ENCODE measurements at places on chromosomes 13 and 19.
A peak's percentile ranks its signal among the peaks of the same experiment; 100 is the strongest.

DNA sequence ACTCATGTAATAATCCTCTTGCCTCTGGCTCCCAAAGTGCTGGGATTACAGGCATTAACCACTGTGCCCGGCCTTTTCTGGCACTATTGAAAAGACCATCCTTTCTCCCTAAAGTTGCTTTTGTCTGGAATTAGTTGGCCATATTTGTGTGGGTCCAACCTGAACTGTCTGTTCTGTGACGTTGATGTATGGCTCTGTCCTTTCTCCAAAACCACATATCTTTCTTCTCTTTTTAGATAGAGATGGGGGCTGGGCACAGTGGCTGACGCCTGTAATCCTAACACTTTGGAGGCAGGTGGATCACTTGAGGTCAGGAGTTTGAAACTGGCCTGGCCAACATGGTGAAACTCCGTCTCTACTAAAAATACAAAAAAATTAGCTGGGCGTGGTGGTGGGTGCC, 17.9 kb downstream of the DNM2 start:
- no peak for DNase-seq

GRCh38 chr13:50334115-50334778, 319.0 kb downstream of the KCNRG start:
- no peak for DNase-seq

DNA sequence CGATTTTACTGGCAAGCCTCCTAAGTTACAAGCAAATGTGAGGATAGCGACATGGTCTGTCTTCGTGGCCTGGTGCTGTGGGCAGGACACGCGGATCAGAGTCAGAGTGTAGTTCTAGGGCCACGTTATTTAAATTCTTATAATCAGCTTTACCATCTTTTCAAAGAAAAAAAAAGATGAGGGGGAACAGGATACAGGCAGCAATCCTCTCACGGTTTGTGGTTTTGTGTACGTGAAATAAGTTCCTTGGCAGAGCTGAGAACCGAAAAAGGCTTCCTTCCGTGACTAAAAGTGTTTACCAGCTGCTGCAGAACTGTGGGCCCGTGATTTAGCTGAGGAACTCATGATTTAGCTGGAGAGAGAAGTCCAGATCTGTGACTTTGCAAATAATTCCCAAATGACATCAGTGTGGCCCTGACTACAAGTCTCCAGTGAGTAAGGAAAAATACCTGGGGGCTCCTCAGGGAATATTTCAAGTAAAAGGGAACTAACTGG, 27.2 kb downstream of the RCBTB2 start:
- no peak for DNase-seq

DNA sequence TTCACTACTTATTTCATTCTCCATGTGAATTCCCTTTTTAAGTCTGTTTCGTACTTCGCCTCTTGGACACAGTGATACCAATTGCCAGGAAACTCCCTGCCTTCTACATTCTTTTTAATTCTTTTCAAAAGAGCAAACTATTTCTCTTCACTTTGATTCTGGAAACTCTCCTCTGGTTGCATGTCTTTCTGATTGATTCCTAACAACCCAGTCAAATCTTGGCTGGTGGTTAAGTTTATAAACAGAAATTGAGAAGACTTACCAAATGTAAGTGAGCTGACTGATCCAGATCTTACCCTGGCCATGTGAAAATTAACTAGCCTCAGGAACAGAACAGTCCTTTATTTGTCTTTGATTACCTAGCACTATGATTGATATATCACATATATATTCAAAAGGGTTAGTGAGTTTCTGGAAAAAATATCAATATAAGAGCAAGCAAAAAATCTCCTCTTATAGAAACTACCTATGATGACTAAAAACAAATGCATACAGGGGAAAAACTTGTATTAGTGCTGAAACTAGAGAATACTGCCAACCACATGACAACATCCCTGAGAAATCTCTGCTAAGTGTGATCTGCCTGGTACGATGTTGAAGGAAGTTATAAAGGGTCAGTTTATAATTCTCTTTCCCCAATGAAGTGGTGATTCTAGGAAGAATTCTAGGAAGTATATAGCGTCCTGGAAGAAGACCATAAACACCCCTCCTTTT, 152.6 kb upstream of the HTR2A start:
- DNase-seq = no peak

DNA sequence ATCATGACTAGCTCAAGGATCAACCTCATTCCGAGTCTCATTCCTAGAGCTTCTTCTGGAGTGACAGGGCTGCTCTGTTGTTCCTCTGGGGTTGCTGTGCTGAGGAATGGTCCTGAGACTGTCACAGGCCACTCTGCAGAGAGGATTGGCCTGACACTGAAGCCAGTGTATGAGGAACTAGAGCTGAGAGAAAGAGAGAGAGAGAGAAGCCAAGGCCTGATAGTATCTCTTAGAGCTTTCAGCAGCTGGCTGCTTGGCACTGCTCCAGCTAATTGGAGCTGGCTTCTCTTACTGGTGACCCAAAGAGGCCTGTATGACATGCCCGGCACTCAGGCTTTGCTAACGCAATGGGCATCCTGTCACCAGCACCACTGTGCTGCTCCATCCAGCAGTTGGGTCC, 73.4 kb upstream of the FLT1 start:
- DNase-seq = no peak

DNA sequence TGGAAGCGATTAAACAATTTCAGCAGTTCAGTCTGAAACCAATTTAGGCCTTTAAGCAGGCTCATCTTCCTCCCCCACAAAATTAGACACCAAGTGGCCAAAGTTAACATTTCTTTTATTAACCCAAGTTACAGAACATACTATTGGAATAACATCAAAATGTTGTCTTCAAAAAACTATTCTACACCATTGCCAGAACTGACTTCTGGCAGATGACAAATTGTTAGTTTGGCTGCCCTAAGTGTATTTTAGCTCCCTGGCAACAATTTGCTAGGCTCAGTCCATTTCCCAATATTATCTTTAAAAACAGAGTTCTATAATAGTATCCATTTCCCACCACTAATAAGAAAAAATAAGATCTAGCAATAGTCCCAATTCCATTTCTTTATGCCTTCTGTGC, 107.8 kb downstream of the SGCG start:
- no peak for DNase-seq

DNA sequence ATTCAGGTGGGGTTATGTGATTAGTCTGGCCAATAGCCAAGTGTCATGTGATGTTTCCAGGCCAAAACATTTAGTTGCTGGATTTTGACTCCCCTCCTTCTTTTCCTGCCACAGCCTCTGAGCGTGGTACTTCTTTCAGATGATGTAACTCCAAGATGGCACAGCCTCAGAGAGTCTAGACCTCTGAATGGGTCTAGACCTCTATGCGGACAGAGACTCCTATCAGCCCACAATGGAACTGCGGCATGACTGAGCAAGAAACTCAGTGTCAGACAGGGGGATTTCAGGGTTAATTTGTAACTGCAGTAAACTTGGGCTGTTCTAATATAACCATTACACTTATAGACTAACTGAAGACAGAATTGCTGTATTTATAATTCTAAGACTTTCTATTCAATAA, 42.6 kb upstream of the ZDHHC20 start:
- DNase-seq = no peak

GRCh38 chr13:44417446-44417845, 43.8 kb downstream of the SERP2 start:
- no peak for DNase-seq

- DNase-seq = no peak
These were observed 5.3 kb upstream of the KLK12 start for GRCh38 chr19:51040151-51040550.

DNA sequence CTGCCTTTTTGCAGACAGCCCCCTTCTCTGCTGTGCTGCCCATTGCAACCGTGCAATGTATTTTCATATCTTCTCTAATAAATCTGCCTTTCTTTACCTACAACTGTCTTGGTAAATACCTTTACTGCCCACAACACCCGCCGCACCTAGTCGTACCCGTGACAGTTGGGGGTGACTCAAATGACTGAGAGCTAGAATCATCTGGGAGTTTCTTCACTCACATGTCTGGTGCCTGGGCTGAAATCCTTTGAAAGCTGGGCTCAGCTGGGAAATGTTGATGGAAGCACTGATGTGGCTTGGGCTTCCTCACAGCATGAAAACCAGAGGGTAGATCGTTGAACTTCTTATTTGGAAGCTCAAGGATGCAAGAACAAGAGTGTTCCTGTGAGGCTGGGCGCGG, 2.8 kb upstream of the PNMA8A start:
- no peak for DNase-seq

- DNase-seq = no peak
These were observed 426.4 kb downstream of the SLITRK5 start for GRCh38 chr13:88097541-88097940.

DNA sequence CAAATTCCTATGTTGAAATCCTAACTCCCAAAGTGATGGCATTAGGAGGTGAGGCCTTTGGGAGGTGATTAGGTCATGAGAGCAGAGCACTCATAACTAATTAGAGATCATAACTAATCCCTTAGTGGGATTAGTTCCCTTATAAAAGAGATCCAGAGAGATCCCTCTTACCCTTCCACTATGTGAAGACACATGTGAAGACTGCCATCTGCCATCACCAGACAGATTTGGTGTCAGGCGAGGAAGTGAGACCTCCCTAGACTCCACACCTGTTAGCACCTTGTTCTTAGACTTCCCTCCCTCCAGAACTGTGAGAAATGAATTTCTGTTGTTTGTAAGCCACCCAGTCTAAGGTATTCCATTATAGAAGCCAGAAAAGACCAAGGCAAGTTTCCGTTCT, 112.2 kb downstream of the NDFIP2 start:
- no peak for DNase-seq

- DNase-seq = no peak
These were observed 112.9 kb upstream of the CACNA1A start for GRCh38 chr19:13619203-13619632.

GRCh38 chr19:9956956-9957355, 20.6 kb upstream of the OLFM2 start:
- DNase-seq = no peak

DNA sequence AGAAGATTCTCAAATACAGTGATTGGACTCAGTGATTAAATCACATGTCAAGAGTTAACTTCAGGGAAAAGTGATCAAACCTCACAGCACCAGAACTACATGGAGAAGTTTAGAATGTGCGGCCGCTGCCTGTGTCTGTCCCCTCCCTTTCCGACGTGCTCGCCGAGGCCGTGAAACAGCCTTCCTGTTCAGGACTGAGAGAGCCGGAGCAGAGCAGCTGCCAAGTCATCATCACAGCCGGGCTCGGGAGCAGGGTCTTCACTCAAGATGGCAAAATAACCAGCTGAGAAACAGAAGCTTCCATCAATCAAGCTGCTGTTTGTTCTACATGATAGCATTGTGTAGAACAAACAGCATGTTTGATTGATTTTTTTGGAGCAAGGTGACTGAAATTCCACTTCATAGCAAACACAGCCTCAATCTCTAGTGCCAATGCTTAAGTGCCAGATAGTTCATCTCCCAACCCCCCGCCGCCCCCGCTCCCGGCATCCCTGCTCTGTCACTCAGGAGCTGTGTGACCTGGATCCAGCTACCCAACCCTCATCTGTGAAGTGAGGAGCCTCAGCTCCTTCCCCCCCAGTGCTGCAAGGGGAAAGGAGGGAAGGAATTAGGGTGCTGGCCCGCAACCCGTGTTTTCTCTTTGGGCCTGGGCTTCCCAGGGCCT, 70.6 kb downstream of the HSPH1 start:
- no peak for DNase-seq

DNA sequence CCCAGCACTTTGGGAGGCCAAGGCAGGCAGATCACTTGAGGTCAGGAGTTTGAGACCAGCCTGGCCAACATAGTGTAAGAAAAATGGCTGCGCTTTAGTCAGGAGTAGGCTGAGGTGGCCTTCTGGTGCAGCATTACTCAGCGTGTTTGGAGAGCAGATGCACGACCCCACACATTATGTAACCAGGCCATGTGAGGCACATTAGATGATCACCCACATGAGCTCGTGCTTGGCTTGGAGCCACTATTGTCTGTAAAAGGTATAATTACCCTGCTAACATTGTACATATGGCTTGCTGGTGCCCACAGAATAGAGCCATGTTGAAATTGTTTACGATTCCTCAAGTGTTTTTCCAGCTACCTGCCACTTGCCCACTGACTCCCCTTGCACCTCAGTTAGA, 24.0 kb upstream of the SCEL start:
- DNase-seq = no peak

DNA sequence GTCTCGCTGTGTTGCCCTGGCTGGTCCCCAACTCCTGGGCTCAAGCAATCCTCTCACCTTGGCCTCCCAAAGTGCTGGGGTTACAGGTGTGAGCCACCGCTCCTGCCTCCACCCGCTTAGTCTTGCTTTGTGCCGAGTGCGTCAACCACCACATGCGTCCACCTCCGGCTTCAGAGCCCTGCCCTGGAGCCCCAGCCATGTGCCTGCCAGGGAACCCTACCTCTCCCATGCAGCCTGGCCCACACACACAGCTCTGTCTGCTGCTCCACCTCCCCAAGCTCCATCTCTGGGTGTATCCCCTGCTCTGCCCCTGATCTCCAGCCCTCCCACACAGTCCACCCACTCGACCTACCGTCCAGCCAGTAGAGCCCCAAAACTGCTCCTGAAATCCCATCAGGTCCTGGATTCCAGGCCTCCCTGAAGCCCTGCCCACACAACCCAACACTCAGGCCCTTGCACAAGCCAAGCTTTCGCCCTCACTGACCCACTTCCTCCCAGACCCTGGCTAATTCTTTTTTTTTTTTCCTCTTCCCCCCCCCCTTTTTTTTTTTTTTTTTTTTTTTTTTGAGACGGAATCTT, 9.6 kb downstream of the CYP2F1 start:
- DNase-seq = no peak

GRCh38 chr13:98853771-98854221, 101.3 kb upstream of the SLC15A1 start:
- DNase-seq = peak; percentile 55

DNA sequence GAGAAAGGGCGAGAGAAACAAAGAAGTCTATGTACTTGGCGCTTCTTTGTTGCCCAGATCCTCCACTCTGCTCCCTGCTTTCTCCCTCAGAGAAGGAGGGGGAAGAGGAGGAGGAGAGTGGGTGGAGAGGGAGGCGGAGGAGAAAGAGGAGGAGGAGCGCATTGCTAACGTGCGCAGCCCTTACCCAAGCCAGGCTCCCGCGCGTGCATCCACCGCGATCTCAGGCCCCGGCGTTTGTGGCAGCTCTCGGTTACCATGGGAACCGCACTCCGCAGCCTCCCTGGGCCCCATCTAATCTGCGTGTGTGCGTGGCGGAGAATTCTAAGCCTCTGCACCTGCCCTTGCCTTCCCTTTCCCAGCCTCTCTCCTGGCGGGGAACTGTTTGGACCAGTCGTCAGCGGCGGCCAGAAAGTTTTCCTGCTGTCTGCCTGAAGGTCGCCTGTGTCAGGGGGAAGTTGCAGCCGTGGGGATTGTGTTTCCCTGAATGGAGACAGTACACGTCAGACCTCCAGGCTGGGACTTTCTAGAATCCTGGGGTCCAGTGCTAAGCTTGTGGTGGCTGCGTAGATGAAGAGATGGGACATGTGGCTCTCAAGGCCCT, at the start of gene ERICH6B:
TSS of gene ERICH6B (minus strand) at position 239 of the 601 bp plus-strand sequence. CDS start 18,734 bp downstream, outside the sequence.
- DNase-seq = no peak

Measured in activated CD4-positive, CD25-positive, alpha-beta regulatory T cell treated with anti-CD3 and anti-CD28 coated beads, Interleukin-2, amount 50 U/mL, for 72 hours (primary cell).